ENCODE measurements at places on chromosomes 1 and 21. TPM values are rescaled to one million over a fixed set of nuclear protein-coding genes. Genes with fewer than 3 reads are reported as not detected.

Gene LRRC71
- not detected for total RNA-seq

Gene CLDN17
- total RNA-seq, result not detected

Gene MACO1
- 17.3 TPM for total RNA-seq

Gene HSD11B1
- 33.3 TPM for total RNA-seq

Gene REN
- total RNA-seq, result not detected

Gene ETV3L
- total RNA-seq, result not detected

Gene TMEM200B
- total RNA-seq, result 9.5 TPM

Gene IPO9
- total RNA-seq, result 29.2 TPM

Gene MROH9
- 0.27 TPM for total RNA-seq

Gene EPHA2
- 7.8 TPM for total RNA-seq

Gene LAMC2
- total RNA-seq, result 2.0 TPM

Gene ETV3
- 10.9 TPM for total RNA-seq

Gene DMRTA2
- total RNA-seq, result 0.18 TPM

Gene CYP4A22
- not detected for total RNA-seq

Gene ALX3
- total RNA-seq, result not detected

Gene TTC39A
- total RNA-seq, result 0.25 TPM

Gene NES
- total RNA-seq, result 44.5 TPM

Gene CD1D
- not detected for total RNA-seq

Gene SHC1
- 167 TPM for total RNA-seq

Gene SPRR2E
- total RNA-seq, result not detected

Gene TMEM54
- total RNA-seq, result 33.1 TPM

Gene CCDC30
- total RNA-seq, result 5.8 TPM

Gene ELAPOR1
- 0.45 TPM for total RNA-seq

Gene TMEM125
- total RNA-seq, result not detected

Gene OR2L13
- total RNA-seq, result not detected

Gene TSPAN1
- total RNA-seq, result 0.81 TPM

Gene MYCL
- total RNA-seq, result 0.81 TPM

Gene KIF17
- 3.0 TPM for total RNA-seq

Gene SPRR2F
- total RNA-seq, result not detected

Gene VHLL
- not detected for total RNA-seq

Gene GBP4
- total RNA-seq, result 3.7 TPM

Gene MTHFR
- 42.9 TPM for total RNA-seq

Gene AMPD1
- total RNA-seq, result not detected

Gene RLF
- 25.4 TPM for total RNA-seq

Gene CD34
- total RNA-seq, result 0.27 TPM

Gene DAB1
- total RNA-seq, result 0.45 TPM

Gene EXO5
- total RNA-seq, result 11.5 TPM

Gene RHEX
- total RNA-seq, result not detected

Gene POU3F1
- not detected for total RNA-seq

Gene ABL2
- 29.0 TPM for total RNA-seq

Gene RGL1
- total RNA-seq, result 55.1 TPM

Gene S100A5
- not detected for total RNA-seq

Gene RAB42
- 1.6 TPM for total RNA-seq

Gene CFHR5
- not detected for total RNA-seq

Gene VPS72
- total RNA-seq, result 42.8 TPM

Gene EPHA10
- not detected for total RNA-seq

Gene CLDN8
- total RNA-seq, result not detected

Gene YBEY
- 22.4 TPM for total RNA-seq

All from fibroblast of the aortic adventitia (primary cell).